ENCODE measurements at places on chromosomes 7 and 10. TPM values are rescaled to one million over a fixed set of nuclear protein-coding genes. Genes with fewer than 3 reads are reported as not detected.

DNA sequence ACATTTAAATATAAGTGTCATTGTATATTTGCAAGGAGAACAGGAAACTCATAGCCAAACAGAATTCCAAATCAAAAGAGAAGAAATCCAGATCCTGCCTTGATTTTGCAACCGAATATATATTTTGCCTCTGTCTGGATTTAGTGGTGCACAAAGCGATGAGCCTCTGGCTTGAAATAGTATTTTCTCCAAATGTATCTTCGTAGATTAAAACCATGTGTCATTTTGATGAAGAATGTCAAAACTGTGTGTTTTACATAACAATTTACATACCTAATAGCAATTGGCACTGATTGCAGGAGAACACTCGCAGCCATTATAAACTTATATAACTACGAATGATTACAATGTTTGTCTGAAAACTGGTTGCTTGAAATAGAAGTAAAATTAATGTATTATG, 156.4 kb downstream of the ARID5B start:
- no peak overlapping the region for H3K4me3 ChIP-seq
- H3K36me3 ChIP-seq = peaks cover 91% of the 10 kb centered on the region
- H3K27ac ChIP-seq = no peak overlapping the region
- no peaks in the 10 kb centered on the region for H3K27me3 ChIP-seq
- H3K4me1 ChIP-seq = peaks cover 32% of the 10 kb centered on the region
- no peak for DNase-seq

DNA sequence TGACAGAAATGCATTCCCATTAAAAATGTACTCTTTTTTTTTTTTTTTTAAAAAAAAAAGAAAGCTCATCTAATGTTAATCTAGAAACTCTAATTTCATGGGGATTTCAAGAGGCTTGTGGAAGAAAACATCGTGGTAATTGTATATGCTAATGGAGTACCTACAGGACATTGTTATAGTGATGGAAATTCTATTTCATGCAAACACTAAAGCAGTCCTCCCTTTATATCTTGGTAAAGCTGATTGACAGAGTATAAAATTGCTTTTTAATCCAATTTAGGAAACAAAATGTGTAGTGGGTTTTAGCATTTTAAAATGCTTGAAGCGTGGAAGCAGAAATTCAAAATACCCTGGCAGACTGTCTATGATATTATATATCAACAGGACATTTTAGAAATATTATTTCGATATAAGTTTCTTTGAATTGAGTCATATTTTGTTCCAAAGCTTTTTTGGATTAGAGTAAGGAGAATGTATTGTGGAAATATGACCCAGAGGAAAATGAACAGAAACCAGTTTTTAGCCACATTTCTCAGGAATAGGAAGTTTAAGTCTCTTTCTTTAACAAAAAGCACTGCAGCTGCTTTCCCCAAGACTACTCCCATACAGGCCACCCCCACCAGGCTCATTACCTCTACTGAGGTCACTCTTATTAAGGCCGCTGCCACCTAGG, 121.9 kb downstream of the WNT2 start:
- H3K27me3 ChIP-seq = no peaks in the 10 kb centered on the region
- no peak for DNase-seq
- H3K36me3 ChIP-seq = no peaks in the 10 kb centered on the region
- H3K4me3 ChIP-seq = no peak overlapping the region

- no peak overlapping the region for H3K27ac ChIP-seq
- H3K27me3 ChIP-seq = no peaks in the 10 kb centered on the region
- no peak for DNase-seq
- H3K4me3 ChIP-seq = no peak overlapping the region
Measured at GRCh38 chr7:2650451-2650850, 18.7 kb downstream of the TTYH3 start.

DNA sequence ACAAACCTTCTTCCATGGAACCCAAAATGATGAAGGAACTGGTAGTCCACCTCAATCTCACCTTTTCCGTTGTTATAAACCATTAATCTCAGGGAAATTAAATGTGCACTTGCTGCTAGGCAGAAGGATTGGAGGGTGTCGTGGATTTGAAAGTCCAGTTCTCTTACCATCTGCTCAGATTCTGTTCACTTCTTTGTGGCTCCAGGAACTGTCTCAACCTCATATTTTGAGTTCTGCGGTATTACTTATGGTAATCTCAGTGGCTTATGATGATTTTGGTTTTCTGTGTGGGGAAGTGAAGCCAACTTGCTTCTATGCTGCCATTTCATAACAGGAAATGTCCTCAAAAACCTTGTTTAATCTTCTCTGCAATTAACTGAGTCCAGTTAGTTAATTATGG, 136.4 kb downstream of the CDC14C start:
- no peak for DNase-seq
- H3K27me3 ChIP-seq = peaks cover 7% of the 10 kb centered on the region
- H3K27ac ChIP-seq = no peak overlapping the region
- no peaks in the 10 kb centered on the region for H3K4me1 ChIP-seq

DNA sequence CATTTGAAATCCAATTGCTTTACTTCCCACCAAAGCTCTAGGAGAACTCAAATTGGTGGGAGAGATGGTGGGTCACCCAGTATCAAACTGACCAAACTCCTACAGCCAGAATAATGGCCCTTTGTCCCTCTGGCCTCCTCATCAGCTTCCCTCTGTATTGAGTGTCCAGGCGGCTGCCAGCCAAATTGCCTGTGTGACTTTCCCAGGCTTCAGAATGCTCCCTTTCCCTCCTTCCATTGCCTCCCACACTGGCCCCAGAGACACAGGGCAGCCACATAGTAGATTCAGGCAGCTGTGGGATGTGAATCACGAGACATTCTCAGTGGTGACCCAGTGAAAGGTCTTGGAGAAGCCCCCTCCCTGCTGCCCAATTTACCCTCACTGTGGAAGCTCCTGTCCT, 12.7 kb upstream of the VDAC2 start:
- no peak overlapping the region for H3K4me3 ChIP-seq
- H3K27ac ChIP-seq = no peak overlapping the region
- H3K27me3 ChIP-seq = no peaks in the 10 kb centered on the region
- DNase-seq = no peak

- peaks cover 82% of the 10 kb centered on the region for H3K36me3 ChIP-seq
- DNase-seq = no peak
- no peak overlapping the region for H3K4me3 ChIP-seq
- H3K27ac ChIP-seq = no peak overlapping the region
- H3K4me1 ChIP-seq = no peaks in the 10 kb centered on the region
Measured at GRCh38 chr10:1117651-1118050, 61.5 kb downstream of the WDR37 start.

Gene NCF1
- not detected for total RNA-seq

Gene ERCC6
- total RNA-seq = 54.0 TPM
